ENCODE measurements at places on chromosomes 12 and 14. TPM values are rescaled to one million over a fixed set of nuclear protein-coding genes. Genes with fewer than 3 reads are reported as not detected.

The TPH2 gene
- total RNA-seq, result not detected

The COL2A1 gene
- under 0.01 TPM for total RNA-seq

The KRT80 gene
- 7.2 TPM for total RNA-seq

The WDHD1 gene
- 7.5 TPM for total RNA-seq

The GRIP1 gene
- total RNA-seq, result under 0.01 TPM

The RPAP3 gene
- total RNA-seq, result 18.2 TPM

The ISM2 gene
- under 0.01 TPM for total RNA-seq

The ZNF839 gene
- 9.5 TPM for total RNA-seq

The ACIN1 gene
- 102 TPM for total RNA-seq

The SIX6 gene
- total RNA-seq, result not detected

The DDN gene
- total RNA-seq, result 0.65 TPM
